ENCODE measurements at places on chromosomes 6 and 20.

GRCh38 chr20:49891476-49892110 lies 23.7 kb downstream of the SPATA2 start:
- DNase-seq = no peak

- no peak for DNase-seq
Observed at GRCh38 chr20:50804437-50805348, 9.8 kb downstream of the BCAS4 start.

DNA sequence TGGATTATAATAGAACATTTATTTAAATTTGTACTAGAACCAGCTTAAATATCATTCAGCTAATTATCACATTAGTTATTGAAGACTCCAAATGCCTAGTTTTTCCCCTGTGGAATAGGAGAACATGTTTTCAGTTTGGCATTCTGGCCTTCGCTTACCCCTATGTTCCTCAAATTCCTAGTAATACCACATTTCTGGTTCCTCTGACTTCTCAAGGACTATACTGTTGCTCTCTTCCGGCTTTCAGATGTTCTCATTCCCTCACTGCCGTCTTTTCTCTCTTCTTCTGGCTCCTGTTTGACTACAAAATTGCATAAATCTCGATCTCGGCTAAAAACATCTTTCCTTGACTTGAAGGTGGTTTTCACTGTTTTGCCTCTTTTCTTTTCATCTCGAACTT lies 71.8 kb upstream of the KHDRBS2 start:
- no peak for DNase-seq

DNA sequence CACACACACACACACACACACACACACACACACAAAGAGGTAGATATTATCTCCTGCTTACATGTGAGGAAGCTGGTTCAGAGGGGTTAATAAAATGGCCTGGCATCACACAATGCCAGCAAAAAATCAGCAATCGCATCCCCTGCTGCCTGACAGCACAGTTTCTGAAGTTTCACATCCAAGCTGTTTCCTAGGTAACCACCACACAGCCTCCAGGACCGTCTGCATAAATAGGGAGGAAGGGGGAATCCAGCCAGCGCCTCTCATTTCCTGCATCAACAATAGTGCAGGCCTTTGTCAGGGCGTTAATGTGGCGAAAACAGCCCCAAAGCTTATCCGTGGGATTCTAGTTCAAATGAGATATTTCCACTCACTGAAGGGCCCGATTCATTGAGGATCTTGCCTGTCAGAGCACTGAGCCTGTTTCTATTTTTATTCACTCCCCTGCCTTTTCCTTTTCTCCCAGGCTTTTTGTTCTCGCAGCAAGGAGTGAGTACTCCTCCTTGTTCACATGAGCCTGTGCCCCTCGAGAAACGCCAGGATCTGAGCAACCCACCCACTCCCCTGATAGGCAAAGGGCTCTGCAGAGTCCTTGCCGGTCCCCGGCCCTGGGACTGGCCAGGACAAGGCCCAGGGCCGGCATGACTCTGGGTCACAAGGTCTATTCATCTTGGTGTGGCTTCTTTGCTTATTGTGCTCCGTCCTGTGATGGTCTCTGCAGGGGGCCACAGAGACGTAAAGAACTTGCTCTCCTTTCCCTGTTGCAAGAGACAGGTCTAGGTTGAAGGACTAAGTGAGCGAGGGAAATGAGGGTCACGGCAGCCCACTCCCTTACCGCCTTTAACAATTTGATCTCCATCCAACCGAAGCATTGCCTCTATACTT lies 32.7 kb downstream of the TUBB2B start:
- no peak for DNase-seq

- DNase-seq = no peak
Observed at GRCh38 chr6:38755874-38756273, 40.8 kb downstream of the DNAH8 start.

DNA sequence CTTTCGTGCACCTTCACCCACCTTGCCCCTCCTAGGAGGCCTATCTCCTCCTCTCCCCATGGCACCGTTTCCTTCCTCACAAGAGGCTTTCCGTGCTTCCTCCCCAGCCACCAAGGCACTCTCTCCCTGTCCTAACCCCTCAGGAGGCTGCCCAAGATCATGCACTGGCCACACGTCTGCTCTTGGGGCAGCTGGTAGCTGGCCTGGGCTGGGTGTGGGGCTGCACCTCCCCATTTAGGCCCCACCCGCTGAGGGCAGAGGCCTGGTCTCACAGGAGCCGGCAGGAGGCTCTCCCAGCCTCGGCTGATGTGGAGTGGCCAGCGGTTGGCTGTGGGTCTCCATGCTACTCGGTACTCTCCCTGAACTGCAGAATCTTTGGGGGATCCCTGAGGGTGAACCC lies 13.6 kb downstream of the NOL4L start:
- DNase-seq = no peak

GRCh38 chr20:60030471-60030870 lies 72.2 kb downstream of the CDH26 start:
- DNase-seq = peak; percentile 1

- no peak for DNase-seq
Observed at GRCh38 chr6:138897031-138897430, 91.0 kb downstream of the REPS1 start.

DNA sequence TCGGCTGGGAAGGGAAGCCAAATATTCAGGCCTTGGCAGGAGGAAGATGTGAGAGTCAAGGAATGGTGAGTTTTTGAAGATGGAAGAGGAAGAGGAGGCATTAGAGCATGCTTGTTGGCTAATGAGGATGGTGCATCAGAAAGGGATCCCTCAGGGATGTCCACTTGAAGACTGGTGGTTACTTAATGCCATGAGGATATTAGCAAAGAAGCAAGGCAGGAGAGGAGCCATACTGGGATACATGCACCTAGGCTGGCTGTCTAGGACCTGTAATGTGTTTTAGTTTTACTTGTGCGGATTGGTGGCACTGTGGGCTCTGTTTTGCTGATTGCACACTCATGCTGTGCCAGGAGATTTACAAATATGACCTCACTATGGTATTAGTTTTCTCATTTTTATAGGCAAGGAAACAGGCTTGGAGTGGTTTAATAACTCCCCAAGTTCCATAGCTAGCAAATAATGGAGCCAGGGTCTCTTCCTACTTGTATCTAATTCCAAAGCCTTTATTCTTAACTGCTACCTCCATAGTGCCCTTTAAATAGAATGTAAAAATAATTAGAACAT lies 37.8 kb downstream of the NCOA7 start:
- no peak for DNase-seq

DNA sequence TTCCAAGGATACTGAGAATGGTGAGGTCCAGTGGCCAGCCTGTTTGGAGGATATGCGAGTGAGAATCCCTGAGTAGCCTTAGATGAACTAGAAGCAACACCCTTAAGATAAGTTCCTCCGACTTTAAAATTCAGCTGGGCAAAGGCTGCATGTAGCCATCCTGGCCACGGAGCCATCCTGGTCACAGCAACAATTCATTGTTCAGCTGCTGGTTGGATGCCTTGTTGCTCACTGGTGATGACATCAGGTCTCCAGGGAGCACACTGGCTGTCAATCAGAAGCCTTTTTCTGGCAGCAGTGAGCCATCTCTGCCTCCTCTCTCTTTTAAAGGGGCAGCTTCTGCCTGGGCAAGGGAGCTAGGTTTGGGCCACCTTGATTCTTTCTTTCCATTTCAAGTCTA lies 22.4 kb upstream of the RIMS4 start:
- DNase-seq = peak; percentile 22

- no peak for DNase-seq
Observed at GRCh38 chr6:23591761-23592160, 534.3 kb upstream of the NRSN1 start.

- peak; percentile 44 for DNase-seq
Observed at GRCh38 chr6:20605581-20605980, 71.3 kb downstream of the CDKAL1 start.

- DNase-seq = no peak
Observed at GRCh38 chr20:52263757-52264156, 72.2 kb upstream of the ZFP64 start.

GRCh38 chr20:37296371-37296770 lies 6.9 kb downstream of the MANBAL start:
- no peak for DNase-seq

DNA sequence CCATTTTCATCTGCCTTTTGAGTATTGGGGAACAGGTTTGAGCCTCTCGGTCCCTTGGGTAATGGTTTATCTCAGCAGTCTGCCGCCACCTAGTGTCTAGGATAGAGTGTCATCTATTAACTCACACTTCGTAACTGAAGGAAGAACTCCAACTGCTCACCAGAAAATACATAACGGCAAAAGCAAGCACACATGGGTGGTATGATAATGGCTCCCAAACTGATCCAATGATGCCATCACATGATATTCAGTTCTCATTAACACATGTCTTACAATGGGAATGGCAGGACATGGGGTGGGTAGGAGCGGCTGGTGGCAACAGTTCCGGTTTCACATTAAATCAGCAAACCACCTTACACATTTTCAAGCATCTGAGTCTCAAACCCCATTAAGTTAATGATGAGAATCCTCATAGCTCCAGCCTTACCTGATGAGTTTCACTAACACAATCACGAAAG lies 110.7 kb upstream of the PHACTR1 start:
- DNase-seq = peak; percentile 47

- DNase-seq = no peak
Observed at GRCh38 chr6:4032475-4032874, 46.5 kb downstream of the FAM217A start.

DNA sequence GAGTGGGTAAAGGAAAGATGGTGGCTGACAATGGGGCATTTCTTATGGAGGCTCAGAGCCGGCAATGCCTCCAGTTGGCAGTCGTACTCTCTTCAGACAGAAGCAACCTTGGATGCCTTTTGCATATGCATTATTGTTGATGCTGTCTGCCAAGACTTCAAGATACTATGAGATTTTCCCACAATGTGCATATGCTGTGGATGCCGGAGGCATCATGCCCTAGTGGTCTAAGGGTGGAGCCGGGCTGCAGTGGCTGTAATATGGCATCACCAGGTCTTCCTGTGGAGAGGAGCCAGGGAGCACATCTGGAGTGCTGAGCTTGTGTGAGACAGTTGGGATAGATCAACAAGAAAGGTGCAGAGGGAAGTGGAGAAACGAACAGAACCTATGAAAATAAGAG lies 104.9 kb downstream of the FOXC1 start:
- no peak for DNase-seq

DNA sequence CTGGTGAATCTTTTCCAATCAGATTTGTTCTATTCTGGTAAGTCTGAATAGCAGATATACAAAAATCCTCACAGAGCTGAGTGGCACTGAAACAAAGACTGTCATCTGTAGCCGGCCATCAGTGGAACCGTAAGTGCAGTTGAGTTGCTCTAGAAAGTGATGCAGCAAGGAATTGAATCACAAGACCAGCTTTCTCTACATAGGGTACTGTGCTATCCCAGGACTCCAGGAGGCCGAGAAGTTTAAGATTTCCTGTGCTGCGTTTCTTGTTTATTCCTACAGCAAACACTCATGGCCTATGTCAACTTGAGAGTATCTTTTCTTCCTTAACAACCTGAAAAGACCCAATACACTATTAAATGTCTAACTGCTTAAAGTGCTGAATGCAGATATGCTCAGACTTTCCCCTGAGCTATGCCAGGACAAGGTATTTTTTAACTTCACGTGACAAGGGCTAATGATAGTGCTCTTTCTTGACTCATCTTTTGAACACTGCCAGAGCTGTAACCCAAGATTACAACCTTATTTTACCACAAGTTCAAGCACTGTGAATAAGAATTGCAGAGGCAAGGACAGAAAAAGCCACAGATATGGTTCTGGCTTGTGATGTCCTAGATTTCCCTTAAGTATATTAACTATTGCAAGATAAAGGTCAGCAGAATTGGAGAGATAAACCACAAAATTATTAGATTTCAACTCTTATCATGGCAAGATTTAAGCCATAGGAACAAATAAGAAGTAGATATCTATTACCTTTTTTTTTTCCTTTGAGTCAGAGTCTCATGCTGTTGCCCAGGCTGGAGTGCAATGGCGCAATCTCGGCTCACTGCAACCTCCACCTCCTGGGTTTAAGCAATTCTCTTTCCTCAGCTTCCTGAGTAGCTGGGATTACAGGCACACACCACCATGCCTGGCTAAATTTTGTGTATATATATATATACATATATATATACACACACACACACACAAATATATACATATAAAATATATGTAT lies 71.6 kb downstream of the GJA1 start:
- DNase-seq = peak; percentile 18

- no peak for DNase-seq
Observed at GRCh38 chr20:60362531-60362930, 404.3 kb downstream of the CDH26 start.

Measured in AG20443 (cell line).